ENCODE measurements at places on chromosomes 12 and 14.

DNA sequence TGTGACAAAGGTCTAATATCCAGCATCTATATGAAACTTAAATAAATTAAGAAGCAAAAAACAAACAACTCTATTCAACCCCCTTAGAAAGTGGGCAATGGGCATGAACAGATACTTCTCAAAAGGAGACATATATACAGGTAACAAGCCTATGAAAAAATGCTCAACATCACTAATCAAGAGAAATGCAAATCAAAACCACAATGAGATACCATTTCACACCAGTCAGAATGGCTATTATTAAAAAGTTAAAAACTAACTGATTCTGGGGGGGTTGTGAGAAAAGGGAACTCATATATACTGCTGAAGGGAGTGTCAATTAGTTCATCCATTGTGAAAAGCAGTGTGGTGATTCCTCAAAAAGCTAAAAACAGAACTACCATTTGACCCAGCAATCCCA is 198.9 kb downstream of the BMP4 start:
- DNase-seq: no peak

DNA sequence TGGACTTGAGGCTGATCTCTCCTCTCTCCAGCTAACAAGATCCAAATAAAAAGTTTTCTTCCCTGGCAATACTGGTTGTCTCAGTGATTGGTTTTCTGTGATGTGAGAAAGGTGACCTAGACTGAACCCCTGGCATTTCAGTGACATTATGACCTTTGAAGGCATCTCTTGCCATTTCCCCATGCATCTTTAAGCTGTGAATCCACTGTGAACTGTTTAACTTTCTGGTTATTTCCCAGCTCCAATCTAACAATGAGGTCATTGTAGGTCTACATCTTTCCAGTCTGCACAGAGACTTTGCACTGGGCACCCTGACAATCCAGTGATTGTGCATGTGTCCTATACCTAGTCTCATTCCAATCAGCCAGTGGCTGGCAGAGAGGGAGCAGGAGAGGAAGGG is 155.9 kb upstream of the NUDT4 start:
- no peak for DNase-seq

- no peak for DNase-seq
Measured at GRCh38 chr12:50661300-50662115, 102.4 kb upstream of the ATF1 start.

- no peak for DNase-seq
Measured at GRCh38 chr12:113587720-113588119, 116.0 kb upstream of the LHX5 start.

- DNase-seq: no peak
Measured at GRCh38 chr14:20219033-20219432, 4.5 kb upstream of the OR11H6 start.

DNA sequence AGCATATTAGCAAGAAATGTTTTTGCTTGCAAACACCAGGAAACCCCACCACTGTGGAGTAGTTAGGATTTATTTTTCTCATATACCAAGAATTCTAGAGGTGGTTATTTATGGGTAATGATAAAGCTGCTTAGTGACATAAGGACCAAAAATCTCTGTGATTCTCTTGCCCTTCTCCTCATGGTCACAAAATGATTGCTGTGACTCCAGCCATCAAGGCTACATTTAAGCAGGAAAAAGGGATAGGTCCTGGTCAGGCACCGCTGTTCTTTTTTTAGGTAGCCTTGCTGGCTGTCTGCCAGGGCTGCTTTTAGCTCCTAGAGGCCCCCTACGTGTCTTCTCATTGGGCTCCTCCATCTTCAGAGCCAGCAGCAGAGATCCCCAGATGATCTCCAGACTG is 104.2 kb downstream of the AACS start:
- DNase-seq: no peak

DNA sequence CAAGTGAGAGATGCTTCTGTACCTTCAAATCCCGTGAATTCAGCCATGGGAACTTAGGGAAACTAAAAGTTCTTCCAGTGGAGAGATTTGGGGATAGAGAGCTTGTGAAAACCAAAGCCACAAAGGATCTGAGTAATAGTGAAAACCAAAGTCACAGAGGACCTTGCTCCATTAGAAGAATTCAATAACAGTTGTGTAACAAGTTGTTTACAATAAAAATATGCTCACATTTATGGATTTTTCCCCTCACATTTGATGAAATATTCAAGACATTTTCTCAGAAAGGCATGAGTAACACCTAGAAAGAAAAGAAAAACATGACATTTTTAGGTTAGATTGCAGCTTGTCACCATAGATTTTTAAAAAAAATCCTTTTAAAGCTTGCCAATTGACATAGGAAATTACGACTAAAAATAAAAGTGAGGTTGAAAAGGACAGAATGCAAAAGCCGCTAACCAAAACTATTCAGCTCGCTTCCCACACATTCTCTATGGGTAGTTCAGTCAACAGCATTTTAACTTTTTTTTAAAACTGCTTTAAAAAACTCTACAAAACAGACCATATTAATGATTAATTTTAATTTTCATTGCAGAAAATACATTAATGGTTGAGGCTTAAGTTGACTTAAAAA is 113.2 kb downstream of the CAND1 start:
- DNase-seq: no peak

- no peak for DNase-seq
Measured at GRCh38 chr12:73266206-73266605, 994.0 kb downstream of the TRHDE start.

DNA sequence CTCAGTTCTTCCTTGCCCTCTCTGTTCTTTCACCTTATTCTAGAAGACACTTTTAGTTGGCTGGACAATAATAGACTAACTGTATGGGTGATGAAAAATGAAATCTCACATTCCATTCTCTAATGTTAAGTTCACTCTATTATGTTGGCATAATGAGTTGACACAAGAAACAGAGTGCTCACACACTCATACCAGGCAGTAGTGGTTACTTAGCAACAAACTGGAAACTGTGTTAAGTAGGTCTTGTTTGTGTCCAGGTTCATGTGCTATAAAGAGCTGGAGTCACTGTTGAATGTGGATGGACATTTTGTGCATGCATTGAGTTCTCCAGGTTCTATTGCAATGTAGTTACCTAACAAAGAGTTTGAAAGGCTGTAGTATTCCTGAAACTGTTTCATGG is 16.9 kb upstream of the PPP4R4 start:
- no peak for DNase-seq

DNA sequence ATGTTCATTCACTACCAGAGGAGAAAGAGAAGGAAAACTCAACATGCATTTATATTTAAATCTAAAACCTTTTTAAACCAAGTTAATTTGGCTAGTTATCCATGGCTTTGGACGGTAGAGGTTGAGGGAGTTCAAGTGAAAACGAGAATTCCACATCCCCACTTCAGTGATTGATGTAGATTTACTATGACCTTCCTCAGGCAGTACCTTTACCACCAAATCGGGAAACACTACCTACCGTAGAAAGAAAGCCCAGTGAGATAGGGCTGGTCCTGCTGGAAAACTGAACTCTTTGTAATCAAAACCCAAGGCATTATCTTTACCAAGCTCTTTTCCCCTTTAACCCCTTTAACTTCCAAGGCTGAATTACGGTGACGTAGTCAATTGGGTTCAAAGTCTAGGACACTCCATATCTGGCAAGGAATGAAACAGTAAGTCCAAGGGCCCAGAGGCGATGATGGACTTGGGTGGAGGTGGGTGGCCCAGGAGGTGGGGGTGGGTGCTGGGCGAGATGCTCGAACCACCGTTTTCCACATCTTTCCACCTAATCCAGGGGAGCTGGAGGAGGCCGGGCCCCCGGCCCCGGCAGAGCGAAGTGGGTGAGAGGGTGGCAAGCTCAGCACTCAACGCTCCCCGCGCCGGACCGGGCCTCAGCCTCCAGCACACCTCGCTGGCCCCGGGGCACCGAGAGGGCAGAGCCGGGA is 618 bp downstream of the SEC23A start:
- DNase-seq: peak; percentile 20

- no peak for DNase-seq
Measured at GRCh38 chr12:51873251-51873994, 14.5 kb upstream of the ANKRD33 start.

DNA sequence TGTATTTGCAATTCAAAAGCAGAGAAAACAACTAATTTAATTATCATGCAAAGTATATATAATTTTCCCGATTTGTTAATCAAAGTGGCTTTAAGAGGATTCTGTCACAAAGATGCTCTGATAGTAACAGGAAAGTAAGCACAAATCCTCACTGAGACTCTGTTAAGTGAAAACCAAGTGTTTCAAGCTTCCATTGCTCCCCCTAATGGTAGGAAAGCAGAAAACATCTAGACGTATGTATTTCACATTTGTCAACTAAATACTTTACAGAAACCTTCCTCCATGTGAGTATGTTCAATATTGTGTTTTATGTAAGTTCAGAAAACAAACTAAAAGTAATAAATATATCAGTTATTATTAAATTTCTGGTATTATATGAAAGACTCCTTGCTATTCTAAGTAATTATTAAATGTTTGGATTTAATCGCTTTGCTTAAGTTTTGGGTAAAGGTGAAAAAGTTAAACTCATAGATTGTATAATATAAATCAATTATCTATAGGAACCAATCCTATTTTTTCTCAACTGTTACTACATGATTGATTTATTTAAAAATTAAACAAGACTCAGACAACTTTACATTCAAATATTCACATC is 1.5 kb upstream of the NTS start:
- DNase-seq: no peak

DNA sequence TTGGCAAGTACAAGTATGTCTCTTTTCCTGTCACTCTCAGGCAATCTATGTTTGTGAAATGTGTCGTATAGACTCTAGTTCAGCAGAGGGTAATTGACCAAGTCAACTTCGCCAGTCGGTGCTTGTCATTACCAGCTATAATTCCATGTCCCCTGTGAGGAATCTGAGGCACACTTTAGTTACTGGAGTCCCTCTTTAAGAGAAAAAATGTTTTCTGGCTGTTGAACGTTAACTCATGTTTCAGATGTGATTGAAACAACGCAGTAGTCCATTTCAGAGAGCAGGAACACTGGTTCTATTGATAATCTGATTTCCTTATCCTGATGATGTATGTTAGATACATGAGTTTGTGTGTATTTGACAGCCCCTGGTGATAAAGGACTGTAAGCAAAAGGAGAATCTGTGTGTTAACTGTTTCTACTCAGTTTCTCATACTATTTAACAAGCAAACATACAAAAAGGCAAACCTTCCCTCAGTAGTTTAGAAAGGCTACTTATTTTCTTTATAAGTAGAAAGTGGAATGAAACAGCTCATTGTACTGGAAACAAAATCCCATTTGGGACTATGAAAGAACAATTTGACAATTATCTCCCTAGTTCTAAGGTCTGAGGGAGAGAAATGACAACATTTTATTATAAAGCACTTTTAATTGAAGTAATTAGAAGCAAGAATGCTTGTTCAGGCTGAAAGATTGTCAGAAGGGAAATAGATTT is 161.1 kb upstream of the TRHDE start:
- DNase-seq: no peak

DNA sequence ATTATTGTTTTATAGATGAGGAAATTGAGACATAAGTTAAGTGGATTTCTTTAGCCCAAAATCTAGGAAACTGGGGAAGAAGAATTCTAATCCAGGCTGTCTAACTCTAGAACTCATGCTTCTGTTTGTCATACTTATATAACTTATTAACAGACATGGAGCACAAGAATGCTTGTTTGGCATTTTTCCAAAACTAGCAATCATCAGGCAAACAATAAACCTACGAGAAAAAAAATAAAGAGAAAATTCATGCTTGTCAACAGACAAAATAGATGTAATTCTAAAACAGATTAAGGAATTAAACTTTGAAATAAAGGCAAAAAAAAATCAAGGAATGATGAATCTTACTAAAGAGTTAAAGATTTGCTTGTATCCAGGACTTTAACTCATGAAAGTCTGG is 103.1 kb downstream of the METTL25 start:
- DNase-seq: no peak

- no peak for DNase-seq
Measured at GRCh38 chr14:70148351-70148750, 40.4 kb downstream of the SLC8A3 start.

- DNase-seq: no peak
Measured at GRCh38 chr12:34346372-34347034, 324.2 kb downstream of the ALG10 start.

- DNase-seq: no peak
Measured at GRCh38 chr12:57580466-57580795, 10.6 kb upstream of the PIP4K2C start.

- no peak for DNase-seq
Measured at GRCh38 chr14:94864387-94865195, 94.7 kb upstream of the GSC start.

Data from left ventricle myocardium inferior (tissue), 1 donor.